ENCODE measurements at places on chromosomes 4 and X.

DNA sequence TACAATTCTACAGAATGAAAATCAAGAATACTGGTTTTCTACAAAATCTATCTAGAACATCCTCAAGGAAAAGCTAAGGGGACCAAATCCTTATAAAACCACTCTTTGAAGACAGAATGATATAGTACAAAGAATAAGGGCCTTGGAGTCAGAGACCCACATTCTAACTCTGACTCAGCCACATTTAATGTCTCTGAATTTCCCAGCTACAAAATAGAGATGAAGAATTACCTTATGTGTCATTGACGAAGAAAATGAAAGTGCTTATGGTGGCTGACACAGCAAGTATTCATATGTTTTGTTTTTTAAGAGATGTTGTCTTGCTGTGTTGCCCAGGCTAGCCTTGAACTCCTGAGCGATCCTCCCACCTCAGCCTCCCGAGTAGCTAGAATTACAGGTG, 35.9 kb upstream of the CXorf38 start:
- no peak for DNase-seq

DNA sequence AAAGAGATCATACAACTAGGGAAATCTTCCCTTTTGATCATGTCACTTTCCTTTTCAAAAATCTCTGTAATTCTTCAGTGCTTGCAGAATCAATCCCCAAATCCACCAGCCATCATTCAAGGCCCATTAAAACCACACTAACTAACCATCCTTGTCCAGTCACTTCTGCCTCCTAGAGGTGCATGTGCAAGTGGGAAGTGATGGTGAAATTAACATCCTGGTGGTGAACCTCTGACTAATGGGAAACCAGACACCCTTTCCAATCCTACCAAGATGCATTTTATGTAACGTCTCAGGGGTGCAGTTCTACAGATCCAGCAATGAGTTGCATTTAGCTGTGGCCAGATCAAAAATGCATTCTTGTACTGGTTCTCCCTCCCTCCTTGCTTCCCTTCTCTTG, 341.8 kb downstream of the RAPGEF2 start:
- no peak for DNase-seq

DNA sequence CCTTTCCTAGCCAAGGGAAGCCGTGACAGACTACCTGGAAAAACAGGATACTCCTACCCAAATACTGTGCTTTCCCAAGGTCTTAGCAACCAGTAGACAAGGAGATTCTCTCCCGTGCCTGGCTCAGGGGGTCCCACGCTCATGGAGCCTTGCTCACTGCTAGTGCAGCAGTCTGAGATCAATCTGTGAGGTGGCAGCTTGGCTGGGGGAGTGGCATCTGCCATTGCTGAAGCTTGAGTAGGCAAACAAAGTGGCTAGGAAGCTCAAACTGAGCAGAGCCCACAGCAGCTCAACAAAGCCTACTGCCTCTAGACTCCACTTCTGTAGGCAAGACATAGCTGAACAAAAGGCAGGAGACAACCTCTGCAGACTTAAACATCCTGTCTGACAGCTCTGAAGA, 177.1 kb downstream of the PARM1 start:
- no peak for DNase-seq

DNA sequence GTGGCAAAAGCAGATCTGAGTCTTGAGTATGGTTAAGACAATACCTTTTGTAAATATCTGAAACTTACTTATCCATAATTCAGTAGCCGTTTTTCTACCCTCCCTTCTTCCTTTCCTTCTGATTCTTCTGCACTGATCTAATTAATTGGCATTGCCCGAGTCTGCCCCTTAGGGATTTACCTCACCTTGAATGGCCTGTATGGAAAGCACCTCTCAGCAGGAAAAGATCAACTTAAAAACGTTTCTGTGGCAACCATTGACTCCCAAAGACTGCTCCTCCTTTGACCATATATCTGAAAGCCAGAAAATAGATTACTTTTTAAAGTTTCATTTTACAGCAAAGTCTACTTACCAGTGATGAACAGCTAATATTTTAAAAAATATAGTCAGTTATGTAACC, 496.5 kb upstream of the LCORL start:
- DNase-seq = no peak

GRCh38 chr4:106993827-106994226, 42.3 kb downstream of the DKK2 start:
- no peak for DNase-seq

DNA sequence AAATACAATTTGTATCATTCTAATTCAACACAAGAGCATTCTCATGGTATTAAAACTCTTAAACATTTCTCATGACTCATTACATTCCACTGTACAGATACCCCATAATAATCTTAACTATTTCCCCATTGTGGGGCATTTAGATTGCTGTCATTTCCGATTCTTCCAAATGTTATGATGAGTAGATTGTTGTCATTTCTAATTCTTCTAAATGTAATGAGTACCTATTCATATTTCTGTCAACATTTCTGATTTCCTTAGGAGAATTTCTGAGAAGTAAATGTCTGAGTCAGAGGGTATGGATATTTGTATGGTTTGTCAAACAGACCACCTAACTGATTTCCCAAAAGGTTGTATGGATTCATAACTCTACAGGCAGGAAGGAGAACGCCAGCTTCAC, 8.3 kb downstream of the S100G start:
- DNase-seq = no peak

- DNase-seq = no peak
Observed at GRCh38 chrX:154737136-154737535, 13.7 kb downstream of the GAB3 start.

DNA sequence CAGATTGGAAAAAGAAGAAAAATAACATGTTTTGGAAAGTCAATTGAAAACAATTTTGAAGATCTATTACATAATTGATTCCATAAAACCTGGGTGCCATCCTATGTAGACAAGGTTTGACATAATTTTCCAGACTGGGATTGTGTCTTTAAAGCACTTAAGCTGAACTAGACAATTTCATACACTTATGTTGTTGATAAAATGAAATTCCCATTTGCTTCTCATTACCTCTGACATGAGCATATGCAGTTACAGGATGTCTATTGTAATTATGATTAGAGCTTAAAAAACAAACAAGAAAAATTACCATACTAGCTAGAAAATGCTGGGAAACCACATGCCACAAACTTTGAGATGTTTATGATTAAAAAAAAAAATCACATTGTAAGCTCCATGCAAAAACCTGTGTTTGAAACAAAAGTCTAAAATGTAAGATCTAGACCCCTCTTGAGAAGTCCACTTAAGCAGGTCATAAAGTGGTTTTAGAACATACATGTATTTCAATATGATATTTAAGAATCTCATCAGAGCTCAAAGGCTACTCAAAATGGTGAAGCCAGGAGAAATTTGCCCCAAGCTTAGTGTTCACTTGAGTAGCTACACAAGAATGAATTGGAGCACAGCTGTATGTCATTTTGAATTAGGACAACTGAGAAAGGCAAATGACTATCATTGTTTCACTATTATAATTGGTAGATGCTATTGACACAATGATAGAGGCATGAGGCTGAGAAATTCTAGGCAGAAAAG, 181.1 kb upstream of the PABPC4L start:
- DNase-seq = no peak

GRCh38 chr4:145066063-145066501, 31.9 kb downstream of the ANAPC10 start:
- DNase-seq = peak; percentile 49

DNA sequence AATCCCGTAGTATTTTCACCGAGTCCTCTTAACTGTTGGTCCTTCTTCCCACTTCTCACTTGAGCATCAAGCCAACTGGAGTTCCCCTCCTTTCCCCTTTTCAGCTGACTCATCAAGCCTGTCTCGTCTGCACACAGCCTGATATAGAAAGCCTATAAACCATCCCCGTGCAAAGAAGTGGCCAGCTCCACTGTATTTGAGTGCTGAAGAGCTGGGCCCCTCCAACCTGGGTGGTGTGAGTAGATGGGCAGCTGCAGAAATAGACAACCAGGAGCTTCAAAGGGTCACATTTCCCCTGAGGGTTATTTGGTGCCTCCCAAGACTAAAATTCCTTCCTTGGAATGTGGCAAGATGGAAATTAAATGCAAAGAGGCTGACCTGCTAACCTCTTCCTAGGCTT, 199.7 kb downstream of the HS6ST2 start:
- DNase-seq = no peak

- no peak for DNase-seq
Observed at GRCh38 chr4:76485450-76485849, 50.4 kb downstream of the SHROOM3 start.

DNA sequence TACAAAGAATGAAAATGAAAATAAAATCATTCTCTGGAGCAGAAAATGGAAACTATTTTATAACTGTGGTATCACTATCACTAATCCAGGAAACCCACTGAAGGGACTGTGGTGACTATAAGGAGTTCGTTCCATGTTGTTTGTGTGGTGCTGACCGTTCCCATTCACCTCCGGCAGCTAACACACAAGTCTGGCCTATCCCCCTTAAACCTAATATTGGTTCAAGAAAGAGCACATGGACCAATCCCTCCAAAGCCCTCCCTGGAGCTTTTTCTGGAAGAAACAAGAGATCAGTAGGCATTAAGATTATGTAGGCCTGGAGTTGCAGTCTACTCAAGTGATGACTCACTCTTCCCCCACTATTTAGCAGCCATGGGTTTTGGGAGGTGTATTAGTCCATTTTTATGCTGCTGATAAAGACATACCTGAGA, 25.9 kb upstream of the FAM241A start:
- DNase-seq = no peak

- DNase-seq = peak; percentile 59
Observed at GRCh38 chr4:89834486-89835209, 2.3 kb downstream of the SNCA start.

DNA sequence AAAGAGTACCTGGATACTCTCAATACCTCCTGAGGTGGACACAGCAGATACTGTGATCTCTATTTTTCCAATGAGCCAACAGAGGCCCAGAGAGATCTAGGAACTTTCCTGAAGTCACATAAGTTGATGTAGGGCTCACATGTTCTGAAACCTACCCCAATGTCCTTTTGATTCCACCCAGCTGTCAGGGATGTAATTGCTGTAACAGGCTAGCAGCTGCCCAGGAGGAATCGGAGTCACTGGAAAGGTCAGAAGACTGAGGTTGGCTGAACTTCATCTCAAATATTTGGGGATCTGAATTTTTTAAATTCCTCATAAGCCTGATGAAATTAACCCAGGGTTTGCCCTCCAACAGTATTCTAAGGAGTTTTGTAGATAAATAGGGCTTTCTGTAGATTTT, 52.5 kb upstream of the PROM1 start:
- DNase-seq = no peak

DNA sequence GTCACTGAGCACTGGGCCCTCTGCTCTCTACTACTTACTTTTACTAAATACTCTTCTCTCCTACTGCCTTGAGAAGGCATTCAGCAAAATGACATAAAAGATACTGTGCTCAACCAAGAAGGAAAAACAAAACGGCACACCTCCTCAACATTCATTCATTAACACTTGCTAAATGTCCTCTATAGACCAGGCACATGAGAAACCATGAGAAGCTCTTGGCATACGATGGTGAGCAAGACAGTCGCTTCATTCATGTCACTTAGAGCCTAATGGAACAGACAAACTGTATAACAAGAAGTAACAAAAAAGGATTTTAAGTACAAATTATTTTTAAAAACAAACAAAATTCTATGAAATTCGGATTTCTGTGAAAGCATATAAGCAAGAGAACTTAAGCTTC, 38.7 kb downstream of the COL25A1 start:
- DNase-seq = no peak

DNA sequence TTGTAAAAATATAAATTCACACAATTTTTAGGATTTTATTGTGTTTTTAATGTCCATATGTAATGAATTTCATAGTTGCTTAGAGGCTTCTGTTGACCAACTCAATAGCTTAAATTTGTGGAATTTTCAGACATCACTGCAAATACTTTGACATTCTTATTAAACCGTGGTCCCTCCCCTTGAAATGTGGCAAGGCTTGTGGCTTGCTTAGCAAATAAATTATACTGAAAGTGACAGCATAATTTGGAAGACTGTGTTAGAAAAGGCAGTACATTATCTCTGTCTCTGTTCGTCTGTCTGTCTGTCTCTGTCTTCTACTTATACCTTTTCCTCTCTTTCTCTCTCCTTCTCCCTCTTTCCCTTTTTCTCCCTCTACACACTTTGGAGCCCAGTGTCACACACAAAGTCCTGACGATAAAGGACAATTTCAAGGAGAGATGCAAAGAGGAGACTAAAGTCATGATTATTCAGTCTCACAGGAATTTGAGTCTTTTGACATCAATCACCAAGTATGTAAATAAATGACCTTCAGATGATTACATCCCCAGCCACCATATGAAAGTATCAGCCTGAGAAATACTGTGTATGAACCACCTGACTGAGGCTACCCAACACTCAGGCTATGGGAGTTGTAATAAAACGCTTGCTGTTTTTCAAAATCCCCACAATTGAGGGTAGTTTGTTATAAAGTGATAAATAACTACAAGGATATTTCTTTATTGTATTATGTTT, 21.0 kb upstream of the UGT2B7 start:
- no peak for DNase-seq

DNA sequence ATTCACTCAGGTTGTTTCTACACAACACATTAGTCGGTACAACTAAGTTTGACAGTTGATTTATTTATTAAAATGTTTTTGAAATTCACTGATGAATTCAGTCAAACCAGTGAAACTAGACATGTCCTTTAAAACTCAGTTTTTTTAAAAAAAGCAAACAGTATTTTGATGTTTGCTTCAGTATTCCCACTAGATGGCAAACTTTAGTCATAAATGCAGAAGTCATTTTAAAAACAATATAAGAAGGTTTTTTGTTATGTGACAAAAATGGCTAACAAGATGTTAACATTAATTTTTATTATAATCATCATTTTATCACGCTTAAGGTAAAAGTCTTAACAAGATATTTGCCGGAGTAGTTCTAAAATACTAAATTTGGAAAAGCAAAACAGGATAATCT, 1337.8 kb upstream of the DIAPH2 start:
- DNase-seq = no peak

DNA sequence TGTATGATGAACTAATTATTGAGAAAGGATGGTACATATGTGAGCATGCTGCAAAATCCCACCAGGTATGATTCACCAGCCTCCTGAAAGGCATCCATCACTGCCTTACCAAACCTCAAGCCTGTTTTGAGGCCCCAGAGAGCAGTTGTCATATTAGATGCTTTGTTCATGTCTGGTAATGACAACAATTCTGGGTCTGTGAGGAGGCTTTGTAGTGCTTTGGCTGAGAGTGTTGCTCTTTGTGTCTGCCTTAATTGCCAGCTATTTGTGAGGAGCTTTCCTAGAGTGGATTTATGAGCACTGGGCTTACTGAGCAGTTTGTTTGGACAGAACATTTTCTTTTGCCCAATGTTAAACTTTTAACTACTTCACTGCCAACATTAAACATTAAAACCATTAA, 69.2 kb downstream of the HEPH start:
- no peak for DNase-seq

GRCh38 chr4:156595041-156595440, 376.6 kb downstream of the PDGFC start:
- no peak for DNase-seq
